ENCODE measurements at places on chromosomes 13 and 19.
A peak's percentile ranks its signal among the peaks of the same experiment; 100 is the strongest.

DNA sequence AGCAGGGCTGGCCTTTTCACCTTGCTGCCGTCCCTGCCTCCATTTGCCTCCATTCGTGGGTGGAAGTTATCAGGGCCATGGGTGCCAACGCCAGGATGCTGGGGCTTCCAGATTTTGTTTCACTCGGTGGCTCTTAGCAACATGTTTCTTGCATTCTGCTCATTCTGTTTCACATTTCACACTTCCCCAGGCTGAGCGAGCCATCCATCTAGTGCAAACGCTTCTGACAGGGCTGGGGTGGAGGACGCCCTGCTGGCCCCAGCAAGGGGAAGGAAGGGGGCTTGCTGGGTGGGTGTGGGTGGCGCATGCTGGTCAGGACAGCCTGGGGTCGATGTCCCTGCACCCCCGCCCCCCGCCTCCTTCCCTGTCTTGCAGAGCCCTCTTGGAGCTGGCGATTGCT lies 165.2 kb downstream of the URI1 start:
- DNase-seq = no peak

DNA sequence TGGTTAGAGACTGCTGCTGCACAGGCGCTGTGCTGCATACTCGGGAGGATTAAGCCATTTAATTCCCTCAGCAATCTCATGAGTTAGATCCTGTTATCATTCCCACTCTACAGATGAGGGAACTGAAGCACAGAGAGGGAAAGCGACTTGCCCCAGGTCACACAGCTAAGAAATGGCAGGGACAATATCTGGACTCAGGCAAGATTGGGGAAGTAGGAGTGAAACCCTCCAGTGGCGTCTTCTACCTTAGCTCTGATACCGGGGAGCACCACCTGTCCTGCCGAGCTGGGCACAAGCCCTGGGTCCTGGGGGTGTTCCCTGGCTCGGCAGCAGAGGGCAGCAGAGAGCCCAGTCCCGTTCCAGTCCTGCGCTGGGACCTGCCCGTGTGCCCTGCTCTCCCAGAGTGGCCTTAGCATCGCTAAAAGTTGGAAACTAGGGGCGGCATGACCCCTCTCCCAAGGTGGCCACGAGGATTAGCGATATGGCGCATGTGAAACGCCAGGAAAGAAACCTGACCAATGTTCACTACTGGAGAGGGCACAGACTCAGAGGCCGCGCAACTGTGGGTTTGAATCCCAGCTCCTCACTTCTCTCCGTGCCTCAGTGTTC lies 20.5 kb downstream of the CYTH2 start:
- DNase-seq = peak; percentile 59

- no peak for DNase-seq
Observed at GRCh38 chr13:77511552-77511951, 24.0 kb upstream of the SCEL start.

DNA sequence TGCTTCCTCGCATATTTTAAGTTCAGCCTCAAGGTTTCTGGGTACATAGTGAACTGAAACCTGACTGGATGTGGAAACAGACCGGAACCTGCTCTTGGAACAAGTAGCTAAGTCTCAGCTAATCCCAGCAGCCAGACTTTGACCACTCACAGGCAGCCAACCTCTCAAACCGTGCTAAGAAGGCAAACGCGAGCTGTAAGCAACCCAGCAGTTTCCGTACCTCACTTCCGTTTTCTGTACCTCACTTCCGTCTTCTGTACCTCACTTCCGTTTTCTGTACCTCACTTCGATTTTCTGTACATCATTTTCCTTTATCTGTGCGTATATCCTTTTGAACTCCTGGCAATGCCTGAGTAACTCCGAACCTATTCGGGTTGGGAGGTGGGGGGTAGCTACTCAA lies 96.8 kb downstream of the SUCLA2 start:
- DNase-seq = no peak
